ENCODE measurements at places on chromosomes 6 and 20. TPM values are rescaled to one million over a fixed set of nuclear protein-coding genes. Genes with fewer than 3 reads are reported as not detected.

GRCh38 chr6:163318071-163318786, 96.3 kb upstream of the QKI start:
- no peak for DNase-seq

GRCh38 chr6:95517568-95517967, 59.8 kb upstream of the MANEA start:
- DNase-seq, result no peak

DNA sequence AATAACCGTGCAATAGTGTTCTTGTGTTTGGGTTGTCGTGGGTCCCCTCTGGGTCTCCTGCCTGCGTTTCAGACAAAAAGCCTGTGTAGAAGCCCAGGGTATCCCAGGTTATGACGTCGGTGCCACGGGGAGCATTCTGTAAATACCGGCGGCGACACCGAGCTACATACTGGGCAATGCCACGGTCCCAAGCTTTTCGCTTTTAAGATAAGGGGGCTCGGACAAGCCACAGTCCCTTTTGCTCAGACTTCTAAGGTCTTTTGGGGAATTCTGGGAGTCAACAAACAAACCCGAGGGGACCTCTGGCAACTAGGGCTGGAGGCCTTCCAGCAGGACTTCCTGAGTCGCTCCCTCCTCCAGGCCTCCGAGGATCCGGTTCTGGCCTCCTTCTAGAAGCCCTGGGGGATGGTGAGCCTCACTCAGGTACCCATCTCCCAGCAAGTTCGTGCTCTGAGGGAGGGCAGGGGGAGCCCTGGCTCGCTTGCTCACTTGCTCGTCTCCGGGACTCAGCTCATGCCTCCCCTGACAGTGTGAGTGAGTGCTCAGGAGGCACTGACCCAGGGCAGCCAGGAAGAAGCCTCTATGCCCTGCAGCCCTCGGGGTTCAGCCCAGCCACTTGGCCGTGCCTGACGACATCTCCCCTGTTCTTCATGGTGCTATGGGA, 62.4 kb upstream of the MRPS10 start:
- no peak for DNase-seq

DNA sequence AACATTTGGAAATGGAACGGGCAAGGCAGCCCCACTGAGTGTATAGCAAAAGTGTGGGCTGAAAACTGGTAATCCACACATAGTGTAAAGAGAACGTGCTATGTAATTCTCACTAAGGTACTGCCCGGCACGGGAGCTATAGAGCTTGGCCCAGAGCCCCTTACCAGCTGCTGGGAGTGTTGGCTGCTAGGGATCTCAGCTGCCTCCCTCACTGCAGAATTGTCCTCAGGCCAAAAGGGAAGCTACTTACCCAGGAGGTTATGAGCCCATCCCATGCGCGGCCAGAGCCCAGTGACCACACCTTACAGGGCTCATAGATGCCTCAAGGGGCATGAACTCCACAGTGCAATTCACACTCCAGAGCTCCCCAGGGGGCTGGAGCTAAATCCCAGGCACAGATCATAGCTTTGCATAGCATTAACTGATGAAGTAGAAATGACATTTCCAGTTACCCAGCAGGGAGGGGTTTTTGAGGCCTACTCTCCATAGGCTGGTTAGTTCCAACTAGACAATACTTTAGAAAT, 56.8 kb downstream of the LINC00237 start:
- no peak for DNase-seq

DNA sequence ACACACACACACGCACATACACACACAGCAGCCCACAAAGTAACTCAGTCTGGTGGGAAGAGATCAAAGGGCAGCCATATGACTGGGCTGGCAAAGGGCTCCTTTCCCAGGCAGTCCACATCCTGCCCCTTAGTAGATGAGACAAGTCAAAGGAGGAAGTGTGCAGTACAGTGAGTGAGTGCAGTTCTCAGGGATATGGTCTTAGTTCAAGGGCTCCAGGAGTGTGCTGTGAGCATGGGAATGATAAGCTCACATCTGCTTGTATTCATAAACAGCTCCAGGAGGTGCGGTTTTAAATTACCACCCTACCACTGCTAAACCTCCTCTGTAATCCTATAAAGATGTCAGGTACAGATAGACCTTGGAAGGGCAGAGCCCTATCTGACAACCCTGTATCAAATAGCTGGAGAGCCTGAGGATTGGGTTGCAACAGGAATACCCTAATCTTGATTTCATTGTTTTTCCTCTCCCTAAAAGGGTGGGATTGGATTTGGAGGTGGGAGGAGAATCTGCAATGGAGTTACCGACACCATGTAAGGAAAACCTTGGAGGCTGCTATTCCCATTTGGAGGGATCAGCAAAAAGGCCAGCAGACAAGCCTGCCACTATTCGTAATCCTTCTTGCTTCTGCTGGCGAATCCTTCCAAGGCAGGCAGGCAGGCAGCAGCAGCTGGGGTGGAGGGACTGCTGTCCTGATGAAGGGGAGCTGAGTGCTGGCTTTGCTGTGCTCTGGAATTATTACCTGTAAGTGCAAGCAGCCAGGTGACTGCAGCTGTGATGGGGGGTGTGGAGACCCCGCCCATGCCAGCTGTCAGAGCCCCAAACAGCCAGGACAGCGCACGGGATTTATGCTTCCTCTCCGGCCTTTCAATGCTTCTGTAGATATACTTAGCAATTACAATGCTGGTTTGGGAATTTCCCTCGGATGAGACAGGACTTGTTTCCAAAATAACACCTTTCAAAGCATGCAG, 342.7 kb downstream of the PRL start:
- DNase-seq, result no peak

GRCh38 chr6:92559611-92560010, 859.7 kb downstream of the EPHA7 start:
- no peak for DNase-seq

- DNase-seq, result no peak
These were observed 48.9 kb downstream of the VTA1 start for GRCh38 chr6:142195862-142196541.

HAO1 gene
- not detected for polyA plus RNA-seq

ZBTB46 gene
- 13.6 TPM for polyA plus RNA-seq
